ENCODE measurements at places on chromosomes 12 and 14.

- no peak for DNase-seq
Measured at GRCh38 chr12:13740149-13740545, 241.3 kb downstream of the GRIN2B start.

GRCh38 chr12:107558816-107559382, 126.7 kb upstream of the PWP1 start:
- DNase-seq, result no peak

GRCh38 chr14:50744231-50744630, 76.1 kb upstream of the SAV1 start:
- DNase-seq, result no peak

- no peak for DNase-seq
Measured at GRCh38 chr14:89489761-89490437, 72.9 kb upstream of the FOXN3 start.

GRCh38 chr12:72271451-72272090, 599 bp upstream of the TRHDE start:
- no peak for DNase-seq

DNA sequence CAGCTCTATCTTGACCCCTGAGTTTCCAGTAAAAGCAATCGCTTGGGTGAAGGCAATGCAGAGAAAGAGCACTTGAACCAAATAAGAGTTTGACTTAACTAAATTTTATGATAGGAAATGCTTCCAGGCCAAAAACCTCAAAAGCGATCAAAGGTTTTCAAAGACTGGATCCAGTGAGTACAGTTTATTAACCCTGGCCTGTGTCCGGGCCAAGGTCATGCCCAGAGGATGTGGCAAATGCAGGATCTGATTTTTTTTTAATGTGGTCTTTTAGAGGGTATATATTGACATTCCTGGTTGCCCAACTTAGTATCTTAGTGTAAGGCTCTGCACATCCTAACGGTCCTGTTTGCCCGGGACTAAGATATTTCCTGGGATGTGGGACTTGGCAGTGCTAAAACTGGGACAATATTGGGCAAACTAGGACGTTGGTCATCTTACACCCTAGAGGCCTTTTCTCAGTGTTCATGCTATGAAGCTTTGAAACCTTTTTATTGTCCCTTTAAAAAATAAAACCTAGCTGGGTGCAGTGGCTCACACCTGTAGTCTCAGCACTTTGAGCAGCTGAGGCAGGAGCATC, 40.1 kb upstream of the TMED10 start:
- DNase-seq, result no peak

- DNase-seq, result no peak
Measured at GRCh38 chr14:75709207-75709812, 48.3 kb downstream of the TTLL5 start.

DNA sequence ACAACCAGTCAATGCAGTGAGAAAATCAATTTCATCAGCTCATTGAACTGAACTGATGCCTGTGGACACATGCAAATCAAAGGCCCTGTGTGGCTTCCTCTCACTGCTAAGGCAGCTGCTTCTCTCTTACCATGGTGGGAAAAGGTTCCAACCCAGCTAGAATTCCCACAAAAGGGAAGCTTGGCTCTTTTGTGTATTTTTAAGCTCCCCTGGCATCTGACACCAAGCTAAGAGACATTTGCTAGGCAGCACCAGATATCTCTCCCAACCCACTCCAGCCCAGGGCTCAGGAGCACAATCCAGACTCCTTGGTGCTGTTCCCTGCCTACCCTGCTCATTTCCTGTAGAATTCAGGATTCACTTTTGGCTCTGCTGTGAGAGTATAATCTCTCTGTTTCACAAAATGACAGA, 129.6 kb downstream of the GXYLT1 start:
- no peak for DNase-seq

DNA sequence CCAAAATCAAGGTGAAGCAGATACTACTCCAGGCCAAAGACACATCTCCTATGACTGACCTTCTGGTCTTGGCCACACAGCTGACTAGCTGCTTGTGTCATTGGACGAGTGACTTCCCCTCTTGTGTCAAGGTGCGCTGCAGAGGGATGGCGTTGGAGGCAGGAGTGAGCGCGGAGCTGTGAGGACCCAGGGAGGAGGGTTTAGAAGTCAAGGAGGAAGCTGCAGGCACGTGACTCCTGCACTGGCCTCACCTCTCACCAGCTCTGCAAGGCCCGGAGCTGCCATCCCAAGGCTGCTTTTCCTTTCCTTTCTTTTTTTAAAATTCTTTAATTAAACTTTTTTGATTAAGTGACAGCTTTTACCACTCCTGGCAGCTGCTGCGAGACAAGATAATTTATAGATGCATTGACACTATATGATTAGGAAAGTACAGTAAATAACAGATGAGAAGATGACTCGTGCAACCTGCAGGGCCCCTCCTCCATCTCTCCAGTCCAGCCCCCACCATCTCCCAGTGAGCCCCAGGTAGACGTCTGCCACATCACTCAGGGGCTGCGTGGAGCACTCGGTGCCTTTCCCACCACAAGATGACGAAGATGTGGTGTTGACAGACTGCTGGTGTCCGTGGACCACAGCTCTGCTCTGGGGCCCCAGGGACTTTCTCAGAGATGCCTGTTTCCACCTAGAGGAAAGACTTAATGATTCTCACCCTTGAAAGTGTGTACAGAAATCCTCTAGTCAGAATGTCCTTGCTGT, 350.6 kb downstream of the CACNA1C start:
- DNase-seq, result no peak

Data from bone marrow (tissue), 2 donors.